ENCODE measurements at places on chromosomes 12 and 14.

GRCh38 chr12:15505616-15506015 lies 183.3 kb downstream of the PTPRO start:
- no peak for DNase-seq

DNA sequence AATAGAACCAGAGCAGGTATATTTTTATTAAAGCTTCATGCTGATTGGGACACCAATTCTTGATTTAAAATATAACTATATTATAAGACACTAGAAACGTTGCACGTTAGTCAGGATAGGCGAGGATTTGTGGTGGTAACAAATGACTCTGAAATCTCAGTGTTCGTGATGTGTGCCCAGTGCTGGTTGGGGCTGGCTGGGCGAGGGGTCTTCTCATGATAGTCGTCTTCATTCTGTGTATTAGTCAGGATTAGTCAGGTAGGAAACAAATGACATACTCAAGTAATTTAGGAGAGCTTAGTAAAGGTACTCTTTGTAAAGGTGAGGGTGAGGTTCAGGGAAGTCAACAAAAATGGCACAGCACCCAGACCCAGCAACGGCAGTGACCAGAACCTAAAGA lies 73.9 kb upstream of the HIF1A start:
- DNase-seq: no peak

DNA sequence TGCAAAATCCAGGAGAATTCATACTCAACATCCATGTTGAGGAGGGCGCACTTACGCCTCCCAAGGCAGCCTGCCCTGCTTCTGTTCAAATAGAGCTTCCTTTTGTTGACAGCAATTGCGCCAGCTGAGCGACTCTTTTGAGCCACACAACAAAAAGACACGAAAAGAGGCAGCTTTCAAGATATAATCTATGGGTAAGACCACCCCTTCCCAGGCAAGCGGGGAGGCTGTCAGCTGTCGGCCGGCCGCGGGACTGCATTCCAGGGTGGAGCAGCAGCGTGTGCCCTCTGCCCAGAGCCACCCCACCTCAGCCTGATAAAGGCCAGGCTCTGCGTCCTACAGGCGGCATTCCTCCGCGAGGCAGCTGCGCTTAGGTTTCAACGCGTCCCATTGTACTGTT lies 15.8 kb upstream of the STAB2 start:
- DNase-seq: no peak

DNA sequence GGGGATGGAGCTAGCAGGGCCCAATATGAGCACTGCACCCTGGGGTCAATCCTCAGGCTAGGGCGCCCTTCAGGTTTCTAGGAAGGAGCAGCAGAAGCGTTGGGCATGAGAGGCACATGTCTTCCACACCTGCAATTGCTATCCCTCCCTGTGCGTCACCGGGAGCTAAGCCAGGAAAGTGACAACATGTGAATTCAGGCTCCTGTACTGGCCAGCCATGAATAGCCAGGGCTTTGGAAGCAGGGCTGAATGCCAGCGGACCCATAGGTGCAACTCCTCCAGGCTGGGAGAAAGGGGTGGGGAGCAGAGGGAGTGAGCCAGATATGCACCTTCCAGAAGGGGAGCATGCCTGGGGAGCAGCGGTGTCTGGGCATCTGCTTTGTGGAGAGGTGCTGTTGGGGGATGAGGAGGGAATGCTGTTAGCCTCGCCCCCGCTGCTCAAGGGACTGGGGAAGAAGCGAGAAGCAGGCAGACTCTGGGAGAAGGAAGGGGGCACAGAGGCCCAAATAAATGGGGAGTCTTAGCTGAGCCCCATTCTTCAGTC lies 6.1 kb downstream of the HOXC5 start:
- no peak for DNase-seq

DNA sequence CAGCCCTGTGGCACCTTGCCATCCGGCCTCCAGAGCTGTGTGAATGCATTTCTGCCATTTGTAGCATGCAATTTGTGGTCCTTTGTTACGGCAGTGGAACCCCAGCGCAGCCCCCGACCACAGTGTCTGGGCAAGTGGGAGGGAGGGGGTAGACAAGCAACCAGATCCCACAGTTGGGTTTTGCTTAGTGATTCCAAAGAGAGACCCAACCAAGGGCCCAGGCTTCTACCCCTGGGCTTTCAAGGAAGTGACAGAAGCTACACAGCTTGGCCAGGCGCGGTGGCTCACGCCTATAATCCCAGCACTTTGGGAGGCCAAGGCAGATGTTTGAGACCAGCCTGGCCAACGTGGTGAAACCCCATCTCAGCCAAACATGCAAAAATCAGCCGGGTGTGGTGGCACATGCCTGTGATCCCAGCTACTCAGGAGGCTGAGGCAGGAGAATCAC lies 17.8 kb downstream of the ZBTB42 start:
- DNase-seq: no peak

- DNase-seq: no peak
These were observed 772 bp downstream of the SCARB1 start for GRCh38 chr12:124862768-124863415.

DNA sequence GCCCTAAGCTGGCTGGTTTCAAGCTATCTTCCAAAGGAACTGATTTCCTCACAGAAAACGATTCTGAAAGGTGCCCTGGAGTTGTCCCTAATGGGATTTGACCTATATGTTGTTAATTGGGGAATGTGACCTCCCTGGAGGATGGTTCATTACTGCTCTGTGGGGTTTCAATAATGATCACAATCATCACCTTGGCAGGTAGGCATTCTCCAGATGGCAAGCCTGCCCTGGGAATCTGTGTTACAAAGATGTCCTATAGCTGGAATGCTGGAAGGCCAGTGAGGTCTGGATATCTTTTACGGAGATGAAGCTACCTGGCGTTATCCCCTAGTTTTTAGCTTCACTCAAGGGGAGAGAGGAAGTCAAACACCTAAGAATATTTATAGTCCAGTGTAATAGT lies 167.6 kb downstream of the TTC8 start:
- no peak for DNase-seq

DNA sequence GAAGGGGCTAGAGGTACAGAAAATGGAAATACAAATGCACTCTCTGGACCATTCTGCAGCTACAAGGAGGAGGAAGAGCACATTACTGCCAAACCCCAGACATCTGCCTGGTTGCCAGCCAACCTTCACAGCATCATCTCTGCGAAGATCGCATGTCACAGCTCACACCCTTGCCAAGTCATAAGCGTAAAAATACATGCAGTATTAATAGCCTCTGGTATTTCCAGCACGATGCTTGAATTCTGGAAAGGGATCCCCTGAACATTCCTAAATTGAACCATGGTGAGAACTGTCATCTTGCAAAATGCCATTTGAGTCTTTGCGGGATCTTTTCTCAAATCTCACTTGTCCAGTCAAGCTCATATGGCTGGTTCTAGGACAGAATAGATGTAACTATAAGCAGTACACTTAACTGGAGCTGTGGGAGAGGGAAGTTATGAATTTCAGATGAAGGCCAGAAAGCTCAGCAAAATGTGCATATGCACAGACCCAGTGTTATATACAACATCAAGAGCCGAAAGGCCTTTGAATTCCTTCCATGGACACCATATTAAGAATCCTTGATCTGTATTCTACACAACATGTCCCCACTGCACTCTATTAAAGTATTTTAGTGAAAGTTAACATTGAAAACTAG lies 211.6 kb downstream of the DUSP6 start:
- DNase-seq: no peak

DNA sequence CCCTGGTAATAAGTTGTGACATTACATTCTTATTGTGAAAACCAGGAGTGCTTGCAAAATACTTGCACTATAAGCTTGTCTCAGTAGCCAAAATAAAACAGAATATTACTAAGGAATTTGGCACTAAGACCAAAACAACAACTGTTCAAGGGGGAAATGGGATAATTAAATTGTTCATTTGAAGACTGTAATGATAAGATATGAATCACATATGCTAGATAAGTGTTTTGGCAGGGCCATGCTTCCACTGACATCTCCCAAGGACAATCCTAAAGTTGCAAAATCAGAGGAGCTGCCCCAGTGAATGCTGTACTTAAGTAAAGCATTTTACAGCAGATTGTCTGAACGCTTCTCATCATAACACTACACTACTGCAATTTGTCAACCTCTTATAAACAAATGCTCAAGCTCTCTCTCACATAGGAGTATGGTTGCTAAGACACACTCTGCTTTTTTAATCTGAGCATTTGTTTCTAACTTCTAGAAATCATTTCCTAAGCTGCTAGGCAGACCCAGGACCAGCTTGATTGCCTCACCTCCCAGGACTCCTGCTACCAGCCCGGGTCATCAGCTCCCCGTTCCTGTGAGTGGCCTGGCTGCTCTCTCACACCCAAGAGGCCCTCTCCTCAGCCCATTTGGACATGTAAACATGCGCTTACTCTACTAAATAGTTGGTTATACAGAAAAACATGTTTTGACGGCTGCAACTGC lies 191.5 kb downstream of the PAX9 start:
- DNase-seq: no peak

- no peak for DNase-seq
These were observed 20.5 kb upstream of the FAM181A start for GRCh38 chr14:93906341-93907329.

- DNase-seq: no peak
These were observed 203.8 kb downstream of the CALM1 start for GRCh38 chr14:90600619-90601018.

GRCh38 chr12:101826766-101827368 lies 3.9 kb downstream of the GNPTAB start:
- no peak for DNase-seq

DNA sequence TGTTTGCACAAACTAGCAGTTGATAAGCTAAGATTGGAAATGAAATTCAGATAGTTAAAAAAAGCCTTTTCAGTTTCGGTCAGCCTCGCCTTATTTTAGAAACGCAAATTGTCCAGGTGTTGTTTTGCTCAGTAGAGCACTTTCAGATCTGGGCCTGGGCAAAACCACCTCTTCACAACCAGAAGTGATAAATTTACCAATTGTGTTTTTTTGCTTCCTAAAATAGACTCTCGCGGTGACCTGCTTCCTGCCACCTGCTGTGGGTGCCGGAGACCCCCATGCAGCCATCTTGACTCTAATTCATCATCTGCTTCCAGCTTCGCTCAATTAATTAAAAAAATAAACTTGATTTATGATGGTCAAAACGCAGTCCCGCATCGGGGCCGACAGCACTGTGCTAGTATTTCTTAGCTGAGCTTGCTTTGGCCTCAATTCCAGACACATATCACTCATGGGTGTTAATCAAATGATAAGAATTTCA lies 335.6 kb downstream of the TMEM121 start:
- DNase-seq: no peak
